Fibroblast of the conjunctiva (primary cell): ENCODE measurements at places on chromosomes 1 and 21.
A peak's percentile ranks its signal among the peaks of the same experiment; 100 is the strongest.

DNA sequence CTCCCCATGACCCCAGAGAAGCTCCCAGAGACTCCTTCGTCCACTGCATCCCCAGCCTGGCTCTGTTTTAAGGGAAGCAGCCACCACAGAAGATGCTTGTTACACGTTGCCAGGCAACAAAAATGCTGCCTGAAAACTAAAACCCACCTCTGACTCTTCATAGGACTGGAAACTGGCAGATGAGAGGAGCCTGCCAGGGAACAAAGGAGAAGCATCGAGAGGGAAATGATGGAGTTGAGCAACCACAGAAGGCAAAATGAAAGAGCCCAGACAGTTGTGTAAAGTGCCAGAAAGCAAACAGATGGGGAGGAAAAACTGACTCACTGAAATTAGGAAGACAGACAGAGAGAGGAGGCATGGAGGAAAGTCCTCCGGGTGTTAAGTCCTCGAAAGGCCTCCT lies 118.4 kb downstream of the KCNN3 start:
- peak; percentile 8 for DNase-seq

- DNase-seq: no peak
Observed at GRCh38 chr1:202698276-202698675, 12.0 kb downstream of the SYT2 start.

- DNase-seq: no peak
Observed at GRCh38 chr1:157145076-157145475, 6.9 kb upstream of the ETV3 start.

DNA sequence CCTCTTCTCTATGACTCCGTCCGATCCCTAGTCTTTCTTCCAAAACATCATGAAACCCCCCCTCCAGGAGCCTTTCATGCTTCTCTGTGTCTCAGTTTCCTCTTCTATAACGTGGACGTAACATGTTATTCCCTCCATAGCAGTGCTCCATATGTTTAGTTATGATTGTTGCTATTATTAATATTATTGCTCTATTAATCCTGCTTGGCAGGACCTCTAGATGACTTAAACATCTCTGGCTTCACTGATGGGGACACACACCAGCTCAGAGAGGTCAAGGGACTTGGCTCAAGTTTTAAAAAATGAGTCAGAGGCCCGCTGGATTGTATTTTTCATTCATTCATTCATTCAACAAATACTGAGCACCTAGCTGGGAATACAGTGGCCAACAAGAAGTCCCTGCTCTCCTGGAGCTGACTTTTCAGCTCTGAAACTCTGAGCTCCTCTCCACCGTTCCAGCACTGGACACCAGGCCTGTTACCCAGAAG lies 404 bp upstream of the CPLANE2 start:
- DNase-seq: no peak

DNA sequence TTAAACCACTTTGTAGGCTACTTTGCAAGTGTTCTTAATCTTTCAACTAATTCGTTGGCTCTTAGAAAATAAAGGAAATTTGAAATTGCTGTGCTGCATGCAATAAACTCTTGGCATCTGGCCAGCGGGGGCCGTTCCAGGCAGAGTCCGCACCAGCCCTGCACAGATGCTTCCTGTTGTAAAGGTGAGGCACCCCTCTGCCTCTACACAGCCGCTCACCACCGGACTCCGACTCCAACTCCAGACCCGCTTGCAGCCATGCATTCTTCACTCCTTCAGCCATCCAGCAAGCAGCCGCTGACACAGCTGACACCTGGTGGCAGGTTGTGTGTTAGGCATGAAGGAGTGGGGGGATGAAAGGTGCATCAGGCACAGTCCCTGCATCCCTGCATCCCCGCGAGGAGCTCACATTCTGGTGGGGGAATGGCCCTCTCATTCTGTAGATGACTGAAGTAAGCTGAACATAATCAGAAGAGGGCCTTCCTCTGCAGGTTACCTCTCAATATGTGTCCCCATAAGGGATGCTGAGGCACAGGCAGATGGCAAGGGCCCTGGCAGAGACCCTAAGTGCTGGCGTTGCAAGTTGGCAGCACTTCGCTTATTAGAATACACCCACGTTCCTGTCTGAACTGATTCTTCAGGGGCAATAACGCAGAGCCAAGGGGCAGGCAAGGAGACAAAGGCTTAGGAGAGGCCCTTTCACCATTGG lies 56.8 kb downstream of the GLIS1 start:
- no peak for DNase-seq

DNA sequence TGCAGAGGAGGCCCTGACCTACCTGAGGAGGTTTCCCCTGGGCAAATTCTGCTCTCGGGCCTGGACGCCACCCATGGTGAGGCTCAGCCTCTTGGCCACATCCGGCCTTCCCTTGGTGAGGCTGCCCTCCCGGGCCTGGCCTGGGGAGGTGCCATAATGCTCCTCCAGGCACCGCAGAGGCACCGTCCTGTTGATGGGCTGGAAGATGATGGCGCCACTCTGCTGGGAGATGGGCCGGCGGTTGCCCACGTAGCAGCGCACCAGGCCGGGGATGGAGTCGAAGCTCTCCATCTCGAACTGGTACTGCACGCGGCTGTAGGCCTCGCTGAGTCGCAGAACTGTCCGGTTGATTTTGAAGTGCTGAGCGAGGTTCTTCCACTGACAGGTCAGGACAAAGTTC lies 92.7 kb downstream of the BCAR3 start:
- no peak for DNase-seq

DNA sequence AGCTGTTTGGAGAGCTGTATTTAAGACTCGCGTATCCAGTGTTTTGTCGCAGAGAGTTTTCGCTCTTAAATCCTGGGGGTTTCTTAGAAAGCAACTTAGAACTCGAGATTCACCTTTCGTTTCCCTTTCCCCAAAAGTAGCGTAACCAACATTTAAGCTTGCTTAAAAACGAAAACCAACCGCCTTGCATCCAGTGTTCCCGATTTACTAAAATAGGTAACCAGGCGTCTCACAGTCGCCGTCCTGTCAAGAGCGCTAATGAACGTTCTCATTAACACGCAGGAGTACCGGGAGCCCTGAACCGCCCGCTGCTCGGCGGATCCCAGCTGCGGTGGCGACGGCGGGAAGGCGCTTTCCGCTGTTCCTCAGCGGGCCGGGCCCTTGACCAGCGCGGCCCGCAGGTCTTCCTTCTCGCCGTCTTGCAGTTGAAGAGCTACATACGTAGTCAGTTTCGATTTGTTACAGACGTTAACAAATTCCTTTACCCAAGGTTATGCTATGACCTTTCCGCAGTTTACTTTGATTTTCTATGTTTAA lies 1.9 kb downstream of the OLIG1 start:
- no peak for DNase-seq

- no peak for DNase-seq
Observed at GRCh38 chr21:36129219-36129618, 5.7 kb upstream of the CBR3 start.

DNA sequence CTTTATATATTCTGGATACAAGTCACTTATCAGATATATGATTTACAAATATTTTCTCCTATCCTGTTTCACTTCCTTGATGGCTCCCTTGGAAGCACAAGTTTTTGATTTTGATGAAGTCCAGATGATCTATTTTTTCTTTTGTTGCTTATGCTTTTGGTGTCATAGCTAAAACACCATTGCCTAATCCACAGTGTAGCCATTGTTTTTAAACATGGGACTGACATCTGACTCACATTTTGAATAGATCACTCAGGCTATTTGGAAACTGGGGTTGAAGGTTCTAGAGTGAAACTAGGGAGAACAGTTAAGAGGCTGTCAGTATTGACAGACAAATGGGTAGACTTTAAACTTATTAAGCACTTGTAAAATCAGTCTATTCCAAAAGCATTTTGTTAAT lies 16.6 kb downstream of the AK4 start:
- DNase-seq: peak; percentile 28

DNA sequence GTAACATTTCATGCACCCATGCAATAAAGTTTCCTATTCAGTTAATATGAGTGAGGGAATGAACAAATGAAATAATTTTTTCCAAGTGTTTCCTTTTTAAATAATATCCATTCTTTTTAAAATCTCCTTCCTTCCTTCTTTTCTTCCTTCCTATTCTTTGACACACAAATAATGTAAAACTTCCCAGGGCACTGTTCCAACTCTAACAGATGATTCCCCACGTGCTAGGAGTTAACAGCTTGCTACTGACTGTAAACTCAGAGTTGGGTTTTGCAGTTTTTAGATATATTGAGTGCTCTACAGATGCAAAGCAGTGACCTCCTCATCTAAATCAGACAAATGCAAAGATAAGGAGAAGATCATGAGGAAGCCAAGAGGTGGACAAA lies 54.0 kb upstream of the POU2F1 start:
- no peak for DNase-seq

- no peak for DNase-seq
Observed at GRCh38 chr1:209653915-209654351, 1.7 kb upstream of the LAMB3 start.

DNA sequence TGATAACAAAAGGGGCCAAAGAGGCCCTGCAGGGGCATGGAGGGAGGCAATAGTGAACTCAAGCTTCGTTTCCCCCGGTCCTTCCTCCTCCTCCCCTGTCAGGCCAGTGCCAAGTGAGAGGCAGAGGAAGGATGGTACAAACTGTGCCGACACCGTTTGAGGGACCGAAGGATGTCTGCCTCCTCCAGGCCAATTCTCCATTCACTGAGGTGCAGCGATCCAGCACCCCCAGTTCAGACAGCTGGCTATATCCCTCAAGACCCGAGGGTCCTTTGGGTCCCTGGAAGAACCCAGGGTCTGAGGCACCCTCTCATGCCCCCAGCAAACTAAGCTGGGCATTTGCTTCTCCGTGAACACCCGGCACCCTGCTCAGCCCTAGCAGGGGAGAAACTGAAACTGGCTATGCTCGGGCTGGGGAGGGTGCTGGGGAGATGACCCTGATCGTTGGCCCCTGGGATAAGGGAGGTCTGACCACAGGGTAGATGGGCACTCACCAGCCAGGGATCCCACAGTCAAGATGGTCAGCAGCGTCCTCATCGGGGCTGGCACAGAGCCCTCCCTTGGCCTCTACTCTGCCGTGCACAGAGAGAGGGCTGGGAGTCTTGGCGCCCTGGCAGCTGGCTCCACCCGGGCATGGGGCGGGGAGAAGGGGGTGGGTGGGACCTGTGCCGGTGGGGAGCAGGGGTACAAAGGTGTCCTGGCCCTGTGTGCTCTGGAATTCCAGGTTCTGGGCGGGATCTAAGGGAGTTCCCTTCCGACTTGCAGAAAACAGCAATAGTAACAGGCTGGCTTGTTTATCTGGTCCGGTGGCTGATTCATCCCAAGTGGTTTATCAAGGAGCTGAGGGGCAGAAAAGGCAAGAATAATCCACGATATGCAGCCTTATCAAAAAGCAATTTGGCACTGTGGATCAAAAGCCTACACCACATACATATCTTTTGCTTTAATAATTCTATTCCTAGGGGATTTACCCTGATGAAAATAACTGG lies at the start of gene IL22RA1:
Gene IL22RA1 (minus strand): TSS at position 595 of the 989 bp plus-strand sequence. CDS start 58 bp downstream, at position 537.
- no peak for DNase-seq
